ENCODE measurements at places on chromosomes 3 and 15. TPM values are rescaled to one million over a fixed set of nuclear protein-coding genes. Genes with fewer than 3 reads are reported as not detected.

GRCh38 chr15:96268442-96269204, 61.9 kb upstream of the NR2F2 start:
- no peaks in the 10 kb centered on the region for H3K36me3 ChIP-seq
- no peak overlapping the region for H3K4me3 ChIP-seq
- DNase-seq: no peak
- H3K27ac ChIP-seq: no peak overlapping the region
- H3K4me1 ChIP-seq: no peaks in the 10 kb centered on the region

GRCh38 chr3:171672124-171672523, 138.2 kb downstream of the PLD1 start:
- no peak overlapping the region for H3K4me3 ChIP-seq
- no peaks in the 10 kb centered on the region for H3K36me3 ChIP-seq
- H3K27me3 ChIP-seq: no peaks in the 10 kb centered on the region
- no peak for DNase-seq
- H3K4me1 ChIP-seq: no peaks in the 10 kb centered on the region
- no peak overlapping the region for H3K27ac ChIP-seq

DNA sequence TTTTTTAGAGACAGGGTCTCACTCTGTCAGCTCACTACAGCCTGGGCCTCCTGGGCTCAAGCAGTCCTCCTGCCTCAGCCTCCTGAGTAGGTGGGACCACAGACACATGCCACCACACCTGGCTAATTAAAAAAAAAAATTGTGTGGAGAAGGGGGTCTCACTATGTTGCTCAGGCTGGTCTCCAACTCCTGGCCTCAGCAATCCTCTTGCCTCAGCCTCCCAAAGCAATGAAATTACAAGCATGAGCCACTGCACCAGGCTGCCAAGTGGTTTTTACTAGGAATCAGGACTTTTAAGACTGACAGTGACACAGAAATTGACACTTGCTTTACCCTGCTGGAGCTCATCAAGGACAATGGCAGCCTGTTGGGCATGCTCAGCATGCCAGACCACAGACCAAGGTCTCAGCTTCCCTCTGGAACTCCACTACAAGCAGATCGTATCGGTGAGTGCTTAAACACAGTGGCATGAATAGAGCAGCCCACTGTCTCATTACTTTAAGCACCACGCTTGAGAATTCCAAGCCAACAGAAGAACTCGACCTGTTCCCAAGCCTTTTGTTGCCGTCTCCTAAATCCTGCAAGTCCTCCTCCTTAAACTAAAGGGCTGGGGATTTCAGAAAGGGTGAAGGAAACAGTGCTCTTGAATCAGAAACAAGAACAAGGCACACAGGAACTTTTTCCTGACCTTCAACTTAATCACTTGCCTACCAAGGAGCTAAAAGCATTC, 41.4 kb downstream of the EOMES start:
- H3K4me1 ChIP-seq: peaks cover 10% of the 10 kb centered on the region
- no peaks in the 10 kb centered on the region for H3K27me3 ChIP-seq
- H3K27ac ChIP-seq: peak overlapping the region; percentile 30
- H3K4me3 ChIP-seq: no peak overlapping the region
- no peaks in the 10 kb centered on the region for H3K36me3 ChIP-seq
- no peak for DNase-seq

GRCh38 chr3:54259636-54260035, 137.3 kb downstream of the CACNA2D3 start:
- H3K27ac ChIP-seq: no peak overlapping the region
- H3K4me3 ChIP-seq: no peak overlapping the region
- no peak for DNase-seq
- H3K4me1 ChIP-seq: no peaks in the 10 kb centered on the region

GRCh38 chr3:11655196-11655928, 11.6 kb upstream of the VGLL4 start:
- no peak for DNase-seq
- peaks cover 6% of the 10 kb centered on the region for H3K4me1 ChIP-seq
- no peaks in the 10 kb centered on the region for H3K27me3 ChIP-seq
- H3K36me3 ChIP-seq: no peaks in the 10 kb centered on the region

Gene FAM81A
- 2.3 TPM for polyA plus RNA-seq

Gene GUCA1C
- polyA plus RNA-seq: not detected

DNA sequence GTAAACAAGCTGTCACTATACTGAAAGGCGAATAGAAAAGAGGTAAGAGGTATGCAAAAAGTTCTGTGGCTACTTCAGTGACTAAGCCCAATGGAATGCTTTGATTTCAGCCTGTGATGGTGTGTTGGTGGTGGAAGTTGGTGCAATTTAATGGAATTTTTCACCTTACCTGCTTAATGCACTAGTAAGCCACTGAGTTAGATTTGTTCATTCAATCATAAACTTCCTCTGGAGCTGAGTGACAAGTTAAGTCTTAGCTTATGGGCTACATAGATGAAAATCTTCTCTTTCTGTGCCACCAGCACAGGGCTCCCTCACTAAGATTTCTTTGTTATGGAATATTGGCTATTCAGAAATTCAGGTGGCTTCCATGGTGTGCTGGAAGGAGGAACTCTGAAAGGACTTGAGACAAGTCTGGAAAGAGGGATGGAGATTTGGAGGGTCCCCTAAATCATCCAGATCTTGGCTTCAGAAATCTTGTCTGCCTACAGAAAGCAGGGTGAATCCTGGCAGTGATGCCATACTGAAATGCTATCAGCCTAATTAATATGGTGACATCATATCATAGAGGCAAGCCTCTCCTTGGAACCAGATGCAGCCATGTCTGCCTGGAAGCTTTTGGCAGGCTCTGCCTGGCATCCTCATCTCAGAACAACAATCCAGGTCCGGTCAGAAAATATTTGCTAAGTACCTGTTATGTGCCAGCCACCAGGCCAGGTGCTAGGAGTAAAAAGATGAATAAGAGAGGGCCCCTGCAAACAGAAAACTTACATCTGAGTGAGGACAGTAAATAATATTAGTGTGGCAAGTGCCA, 8.1 kb upstream of the GAP43 start:
- DNase-seq: no peak
- H3K4me3 ChIP-seq: no peak overlapping the region
- H3K27ac ChIP-seq: no peak overlapping the region
- no peaks in the 10 kb centered on the region for H3K27me3 ChIP-seq

- no peaks in the 10 kb centered on the region for H3K36me3 ChIP-seq
- peak; percentile 93 for DNase-seq
- H3K4me1 ChIP-seq: peaks cover 64% of the 10 kb centered on the region
- H3K27ac ChIP-seq: peak within 1 kb of the TSS; percentile 81
- H3K27me3 ChIP-seq: peaks cover 7% of the 10 kb centered on the region
These were observed at the start of gene RPP25 for GRCh38 chr15:74956648-74957475. TSS of gene RPP25 (minus strand) at chr15:74956772. CDS start at chr15:74956583, 189 bp downstream.

Gene SLC6A1
- 0.11 TPM for polyA plus RNA-seq

Gene ITIH1
- polyA plus RNA-seq: 11.4 TPM

DNA sequence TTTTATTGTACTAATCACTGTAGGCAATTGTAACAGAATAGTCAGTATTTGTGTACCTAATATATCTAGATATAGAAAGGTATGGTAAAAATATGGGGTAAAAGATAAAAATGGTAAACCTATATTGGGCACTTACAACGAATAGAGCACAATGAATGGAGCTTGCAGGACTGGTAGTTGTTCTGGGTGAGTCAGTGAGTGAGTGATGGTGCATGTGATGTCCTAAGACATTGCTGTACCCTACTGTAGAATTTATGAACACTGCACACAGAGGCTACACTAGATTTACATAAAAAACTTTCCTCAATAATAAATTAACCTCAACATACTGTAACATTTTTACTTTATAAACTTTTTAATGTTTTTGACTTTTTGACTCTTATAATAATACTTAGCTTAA, 274.3 kb upstream of the PPP2R3A start:
- no peak overlapping the region for H3K4me3 ChIP-seq
- H3K4me1 ChIP-seq: no peaks in the 10 kb centered on the region
- no peak for DNase-seq
- no peaks in the 10 kb centered on the region for H3K27me3 ChIP-seq
- no peaks in the 10 kb centered on the region for H3K36me3 ChIP-seq

GRCh38 chr3:45923755-45924154, 19.5 kb upstream of the CXCR6 start:
- no peaks in the 10 kb centered on the region for H3K27me3 ChIP-seq
- H3K4me3 ChIP-seq: no peak overlapping the region
- no peaks in the 10 kb centered on the region for H3K4me1 ChIP-seq

Gene SIAH2
- polyA plus RNA-seq: 20.0 TPM

Gene TGM4
- polyA plus RNA-seq: not detected

- H3K27ac ChIP-seq: no peak overlapping the region
- peaks cover 14% of the 10 kb centered on the region for H3K4me1 ChIP-seq
- DNase-seq: no peak
- no peaks in the 10 kb centered on the region for H3K27me3 ChIP-seq
These were observed 4.7 kb upstream of the KPNA4 start for GRCh38 chr3:160569894-160570652.

- H3K27me3 ChIP-seq: no peaks in the 10 kb centered on the region
- no peaks in the 10 kb centered on the region for H3K36me3 ChIP-seq
- no peaks in the 10 kb centered on the region for H3K4me1 ChIP-seq
- no peak overlapping the region for H3K4me3 ChIP-seq
- no peak overlapping the region for H3K27ac ChIP-seq
These were observed 152.7 kb downstream of the CHSY1 start for GRCh38 chr15:101099183-101099582.

- H3K4me1 ChIP-seq: no peaks in the 10 kb centered on the region
- no peak for DNase-seq
- no peaks in the 10 kb centered on the region for H3K36me3 ChIP-seq
- H3K27me3 ChIP-seq: no peaks in the 10 kb centered on the region
- H3K4me3 ChIP-seq: no peak overlapping the region
- H3K27ac ChIP-seq: no peak overlapping the region
These were observed 215.9 kb upstream of the LRRC3B start for GRCh38 chr3:26406636-26407035.

- H3K36me3 ChIP-seq: peaks cover 10% of the 10 kb centered on the region
- H3K4me1 ChIP-seq: no peaks in the 10 kb centered on the region
- H3K4me3 ChIP-seq: no peak overlapping the region
- no peaks in the 10 kb centered on the region for H3K27me3 ChIP-seq
- no peak overlapping the region for H3K27ac ChIP-seq
These were observed 95.8 kb downstream of the MESD start for GRCh38 chr15:80893777-80894176.

GRCh38 chr3:23036728-23037127, 166.4 kb upstream of the UBE2E2 start:
- no peak for DNase-seq
- H3K27me3 ChIP-seq: peaks cover 6% of the 10 kb centered on the region
- H3K27ac ChIP-seq: no peak overlapping the region

DNA sequence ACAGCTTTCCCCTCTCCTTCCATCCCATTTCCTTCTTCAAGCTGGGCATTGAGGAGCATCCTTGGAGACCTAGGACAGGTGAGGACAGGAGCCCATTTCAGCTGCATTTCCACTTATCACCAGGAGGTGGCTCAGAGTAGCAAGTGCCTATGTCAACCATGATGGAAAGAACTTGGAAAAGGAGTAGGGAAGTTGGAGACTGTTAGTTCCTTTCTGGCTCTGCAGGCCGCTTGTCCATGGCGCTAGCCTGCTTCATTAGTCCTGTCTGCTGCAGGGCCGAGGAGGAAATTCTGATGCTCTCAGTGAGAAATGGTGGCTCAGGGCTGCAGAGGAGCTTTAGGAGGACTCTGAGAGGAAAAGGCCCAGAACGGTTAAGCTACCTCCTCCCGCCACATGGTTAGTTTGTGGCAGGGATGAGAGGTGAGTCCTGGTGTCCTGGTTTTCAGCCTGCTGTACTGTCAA, 7.0 kb upstream of the CD276 start:
- no peaks in the 10 kb centered on the region for H3K27me3 ChIP-seq
- no peaks in the 10 kb centered on the region for H3K4me1 ChIP-seq
- H3K27ac ChIP-seq: no peak overlapping the region
- no peak for DNase-seq

DNA sequence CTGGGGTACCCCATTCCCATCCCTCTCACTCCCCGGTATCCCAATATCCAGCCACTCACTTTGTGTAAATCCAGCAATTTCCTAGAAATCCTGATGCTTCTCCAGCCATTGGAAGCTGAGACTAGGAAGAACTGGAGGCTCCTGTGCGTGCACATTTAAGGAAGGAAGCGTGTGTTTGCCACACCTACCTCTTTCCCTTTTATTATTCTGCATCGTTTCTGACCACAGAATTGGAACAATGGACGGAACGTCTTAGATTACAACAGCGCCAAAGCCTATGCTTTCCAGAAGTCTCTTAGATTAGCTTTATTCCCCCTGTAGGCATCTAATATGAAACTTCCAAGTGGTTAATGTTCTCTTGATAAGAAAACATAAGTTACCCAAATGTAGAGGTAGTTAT, 234.8 kb upstream of the TRIM42 start:
- H3K4me3 ChIP-seq: no peak overlapping the region
- H3K27ac ChIP-seq: no peak overlapping the region
- H3K4me1 ChIP-seq: no peaks in the 10 kb centered on the region

Gene FBXO40
- not detected for polyA plus RNA-seq
